Activated T-cell treated with anti-CD3 and anti-CD28 coated beads for 4 hours (primary cell): ENCODE measurements at places on chromosomes 3 and 15.

DNA sequence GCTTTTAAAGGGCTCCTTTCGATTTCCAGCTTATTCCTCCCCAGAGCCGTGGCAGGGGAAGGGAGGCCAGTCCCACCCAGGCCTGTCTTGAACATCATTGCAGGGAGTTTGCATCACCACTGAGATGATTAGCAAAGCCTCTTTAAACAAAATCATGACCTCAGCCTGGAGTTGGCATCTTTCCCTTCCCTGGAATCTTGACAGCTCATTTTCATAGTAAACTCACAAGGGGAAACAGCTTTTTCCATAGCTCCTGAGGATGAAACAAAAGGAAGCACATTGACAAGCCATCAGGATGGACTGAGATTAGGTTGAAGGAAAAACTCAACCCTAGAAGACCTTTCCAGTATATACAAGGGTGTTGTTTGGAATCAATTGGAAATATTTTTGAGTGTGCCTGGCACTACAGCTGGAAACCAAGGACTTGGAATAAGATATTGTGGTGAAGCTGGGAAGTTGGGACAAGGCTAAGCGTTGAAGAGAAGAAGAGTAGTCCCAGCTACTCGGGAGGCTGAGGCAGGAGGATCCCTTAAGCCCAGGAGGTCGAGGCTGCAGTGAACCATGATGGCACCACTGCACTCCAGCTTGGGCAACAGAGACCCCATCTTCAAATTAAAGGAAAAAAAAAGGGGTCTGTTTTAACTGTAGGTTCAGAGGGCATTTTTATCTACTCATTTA lies 3.1 kb upstream of the LARP6 start:
- DNase-seq = no peak

DNA sequence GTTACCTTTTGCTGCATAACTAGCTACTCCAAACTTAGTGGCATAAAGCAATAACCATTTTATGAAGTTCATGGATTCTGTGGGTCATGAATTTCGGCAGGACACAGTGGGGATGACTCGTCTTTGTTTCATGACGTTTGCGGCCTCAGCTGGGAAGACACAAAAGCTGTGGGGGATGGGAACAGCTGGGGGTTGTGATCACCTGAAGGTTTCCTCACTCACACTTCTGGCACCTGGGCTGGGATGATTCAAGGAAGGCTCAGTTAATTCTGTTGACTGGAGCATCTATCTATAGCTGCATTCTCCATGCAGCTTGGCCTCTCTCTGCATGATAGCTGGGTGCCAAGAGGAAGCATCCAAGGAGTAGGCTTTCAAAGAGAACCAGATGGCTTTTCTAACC lies 332.8 kb downstream of the ULK4 start:
- DNase-seq = no peak

DNA sequence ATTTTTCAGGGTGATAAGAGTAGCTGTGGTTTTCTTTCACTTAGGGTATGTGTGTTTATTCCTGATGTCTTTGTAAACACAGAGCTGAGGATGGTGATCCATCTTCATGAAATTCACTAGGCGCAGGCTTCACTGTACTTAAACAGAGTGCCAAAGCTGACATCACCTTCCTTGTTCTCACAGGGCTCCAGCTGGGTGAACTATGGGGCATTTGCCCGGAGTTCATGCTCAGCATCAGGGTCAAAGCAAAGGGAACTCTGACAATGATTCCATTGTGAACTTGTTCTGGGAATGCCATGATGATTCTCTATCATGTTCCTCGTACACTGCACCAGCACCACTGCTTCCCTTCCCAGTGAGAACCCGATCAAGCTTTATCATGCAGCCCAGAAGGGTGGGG lies 184.8 kb upstream of the P2RY1 start:
- DNase-seq = no peak

GRCh38 chr3:60188803-60189202 lies 1062.4 kb downstream of the FHIT start:
- no peak for DNase-seq

DNA sequence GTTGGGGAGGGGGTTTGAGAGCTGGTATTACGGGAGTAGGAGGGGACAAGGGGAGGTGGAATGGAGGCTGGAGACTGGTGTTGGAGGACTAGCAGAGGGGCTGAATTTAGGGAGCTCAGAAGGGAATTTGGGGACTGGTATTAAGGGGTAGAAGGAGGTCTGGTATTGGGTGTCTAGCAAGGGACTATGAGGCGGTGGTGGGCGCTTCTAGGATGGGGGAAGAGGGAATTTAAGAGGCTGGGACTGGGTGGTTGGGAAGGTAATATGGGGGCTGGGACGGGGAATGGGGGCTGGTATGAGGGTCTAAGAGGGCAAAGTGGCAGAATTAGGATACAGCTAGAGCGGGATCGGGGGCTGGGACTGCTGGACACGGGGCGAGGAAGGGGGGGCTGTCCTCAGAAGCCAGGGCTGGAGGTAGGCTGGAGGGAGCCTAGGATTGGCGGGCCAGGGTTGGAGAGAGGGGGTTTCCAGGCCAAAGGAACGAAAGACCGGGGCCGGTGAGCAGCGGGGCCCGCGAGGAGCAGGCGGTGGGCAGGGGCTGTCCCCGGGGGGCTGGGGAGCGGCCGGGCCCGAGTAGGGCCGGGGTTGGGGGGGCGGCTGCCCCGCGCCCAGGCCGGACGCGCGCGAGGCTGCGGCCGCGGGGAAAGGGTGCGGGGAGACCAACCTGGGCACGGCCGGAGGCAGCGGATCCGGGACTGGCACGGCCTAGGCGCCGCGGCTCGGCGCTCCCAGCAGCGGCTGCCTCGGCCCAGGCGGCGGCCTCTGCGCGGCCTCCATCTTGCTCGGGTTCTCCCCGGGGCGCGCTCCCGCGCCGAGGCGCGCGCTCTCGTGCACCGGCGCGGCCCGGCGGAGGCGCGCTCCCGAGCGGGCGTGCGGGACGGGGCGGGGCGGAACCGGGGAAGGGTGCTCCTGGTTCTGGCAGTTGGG lies at the start of gene LHFPL4:
Gene LHFPL4 (minus strand): TSS at position 802 of the 927 bp plus-strand sequence. CDS start 1,143 bp downstream, outside the sequence.
- DNase-seq = no peak

GRCh38 chr15:85977586-85977985 lies 102.1 kb upstream of the AGBL1 start:
- no peak for DNase-seq

DNA sequence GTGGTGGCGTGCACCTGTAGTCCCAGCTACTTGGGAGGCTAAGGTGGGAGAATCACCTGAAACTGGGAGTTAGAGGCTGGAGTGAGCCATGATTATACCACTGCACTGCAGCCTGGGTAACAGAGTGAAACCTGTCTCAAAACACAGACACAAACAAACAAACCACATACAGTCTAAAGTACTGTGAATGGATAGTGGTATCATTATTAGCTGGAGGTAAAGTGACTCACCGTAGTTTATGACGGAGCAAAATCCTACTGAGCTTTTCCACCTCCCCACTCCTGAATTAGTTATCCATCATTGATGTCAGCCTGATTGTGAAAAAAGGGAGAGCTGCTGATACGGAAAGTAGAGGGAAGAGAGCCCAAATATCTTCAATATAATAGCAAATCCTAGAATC lies 3.2 kb upstream of the CNOT10 start:
- no peak for DNase-seq

DNA sequence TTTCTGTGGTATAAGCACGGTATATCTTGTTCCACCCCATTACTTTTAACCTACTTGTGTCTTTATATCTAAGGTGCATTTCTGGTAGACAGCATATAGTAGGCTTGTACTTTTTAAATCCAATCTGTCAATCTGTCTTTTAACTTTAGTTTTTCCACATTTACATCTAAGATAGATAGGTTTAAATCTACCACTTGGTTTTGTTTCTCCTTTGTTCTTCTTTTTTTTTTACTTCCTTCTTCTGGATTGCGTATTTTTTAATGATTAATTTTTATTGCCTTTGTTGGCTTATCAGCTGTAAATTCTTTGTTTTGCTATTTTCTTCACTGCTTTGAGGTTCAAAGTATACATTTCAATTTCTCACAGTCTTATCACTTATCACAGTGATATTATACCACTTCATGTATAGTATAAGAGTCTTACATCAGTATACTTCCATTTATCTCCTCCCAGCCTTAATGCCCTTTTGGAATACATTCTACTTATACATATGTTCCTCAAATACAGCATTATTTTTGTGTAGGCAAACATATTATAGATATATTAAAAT lies 31.0 kb downstream of the IQCB1 start:
- DNase-seq = no peak
